Activated T-helper 17 cell treated with anti-CD3 and anti-CD28 coated beads, Interleukin-2, amount 50 U/mL, for 72 hours (primary cell): ENCODE measurements at places on chromosomes 6 and 20.
A peak's percentile ranks its signal among the peaks of the same experiment; 100 is the strongest.

DNA sequence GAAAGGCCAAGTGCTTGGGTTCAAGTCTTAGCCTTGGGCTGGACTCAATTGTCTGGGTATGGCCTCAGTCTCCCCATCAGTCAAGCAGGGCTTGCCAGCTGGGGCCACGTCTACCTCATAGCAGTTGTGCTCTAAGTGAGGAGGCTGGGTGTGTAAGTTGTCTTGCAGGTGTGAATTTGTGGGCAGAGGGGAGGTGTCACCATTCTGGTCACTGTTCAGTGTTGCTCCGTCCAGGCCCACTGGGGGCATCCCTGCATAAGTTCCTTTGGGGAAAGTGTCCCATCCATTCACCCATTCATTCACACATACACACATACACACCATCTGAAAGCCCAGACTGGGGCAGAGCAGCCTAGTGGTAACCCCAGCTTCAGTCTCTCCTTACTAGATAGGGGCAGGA, 36.3 kb downstream of the TFEB start:
- ATAC-seq, result no peak

DNA sequence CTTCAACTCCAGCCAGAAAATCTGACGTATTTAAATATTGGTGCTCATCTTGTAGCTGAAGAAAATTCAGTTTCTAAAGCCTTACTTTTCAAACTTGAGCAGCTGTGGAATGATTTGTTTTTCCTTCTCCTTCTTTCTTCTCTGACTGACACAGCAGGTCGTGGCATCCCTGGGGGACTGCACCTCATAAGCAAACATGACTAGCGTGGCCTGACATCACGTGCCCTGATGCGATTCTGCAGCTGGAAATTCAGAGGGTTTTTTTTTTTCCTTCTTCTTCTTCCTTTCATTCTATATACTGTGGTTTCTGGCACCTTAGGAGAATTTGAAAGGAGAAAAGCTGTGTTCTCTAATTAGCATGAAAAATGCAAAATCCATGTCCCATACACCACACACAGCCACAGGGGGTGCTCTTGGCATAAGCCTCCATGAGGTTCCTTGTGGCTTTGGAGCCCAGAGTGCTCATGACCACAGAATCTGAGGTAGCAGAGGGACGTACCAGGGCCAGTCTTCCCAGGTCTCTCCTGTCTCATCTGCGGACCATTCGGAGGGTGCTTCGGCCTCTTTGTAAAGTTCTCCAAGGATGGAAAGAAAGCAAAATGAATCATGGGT, 258.5 kb upstream of the CDH4 start:
- no peak for ATAC-seq

GRCh38 chr20:8780915-8781314, 288.0 kb upstream of the PLCB4 start:
- ATAC-seq, result no peak

DNA sequence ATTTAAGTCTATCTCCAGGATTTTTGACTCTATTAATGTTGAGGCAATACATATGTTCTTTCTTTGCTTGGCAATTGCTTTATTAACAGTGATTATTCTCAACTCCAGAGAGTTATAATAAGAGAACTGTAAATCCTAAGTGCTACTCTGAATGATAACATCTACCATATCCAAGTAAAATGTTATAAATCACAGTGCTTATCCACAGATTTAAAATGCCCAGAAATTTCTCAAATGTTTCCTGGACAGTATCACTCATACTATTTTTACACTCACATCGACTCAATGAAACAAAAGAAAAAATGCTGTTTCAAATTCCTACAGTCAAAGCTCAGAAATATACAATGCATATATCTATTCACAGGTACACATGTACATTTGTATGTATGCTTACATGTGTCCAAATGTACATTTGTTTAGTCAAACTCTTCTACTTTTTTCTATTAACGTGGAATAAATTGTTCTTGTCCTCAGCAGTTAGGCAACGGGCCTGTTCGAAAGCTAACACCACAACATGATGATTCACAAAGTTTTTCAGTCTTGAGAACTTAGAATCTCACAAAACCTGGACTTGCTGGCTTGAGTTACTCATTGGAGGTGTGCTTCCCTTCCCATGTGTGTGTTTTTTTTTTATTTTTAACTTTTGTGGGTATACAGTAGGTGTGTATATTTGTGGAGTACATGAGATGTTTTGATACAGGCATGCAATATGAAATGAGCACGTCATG, 193.0 kb downstream of the GJA10 start:
- ATAC-seq, result no peak

DNA sequence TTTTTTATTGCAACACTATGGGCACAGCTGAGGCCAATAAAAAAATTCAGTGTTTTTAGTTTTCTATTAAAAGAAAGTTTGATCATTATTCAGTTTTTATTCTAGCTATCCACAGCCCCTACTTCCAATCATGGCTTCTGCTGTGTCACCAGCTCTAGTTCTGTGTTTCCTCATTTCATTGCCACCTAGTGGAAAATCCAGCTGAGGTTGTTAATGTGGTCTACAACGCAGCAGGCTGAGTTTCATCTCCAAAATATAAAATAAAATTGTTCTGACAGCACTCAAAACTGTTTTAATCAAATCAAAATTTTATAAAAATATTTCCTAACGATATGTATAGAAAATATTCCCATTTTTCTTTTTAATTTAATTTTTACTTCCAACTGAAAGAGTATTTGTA, 13.6 kb downstream of the COL9A1 start:
- ATAC-seq, result no peak

GRCh38 chr6:100475554-100476320, 11.0 kb upstream of the SIM1 start:
- peak; percentile 54 for ATAC-seq

DNA sequence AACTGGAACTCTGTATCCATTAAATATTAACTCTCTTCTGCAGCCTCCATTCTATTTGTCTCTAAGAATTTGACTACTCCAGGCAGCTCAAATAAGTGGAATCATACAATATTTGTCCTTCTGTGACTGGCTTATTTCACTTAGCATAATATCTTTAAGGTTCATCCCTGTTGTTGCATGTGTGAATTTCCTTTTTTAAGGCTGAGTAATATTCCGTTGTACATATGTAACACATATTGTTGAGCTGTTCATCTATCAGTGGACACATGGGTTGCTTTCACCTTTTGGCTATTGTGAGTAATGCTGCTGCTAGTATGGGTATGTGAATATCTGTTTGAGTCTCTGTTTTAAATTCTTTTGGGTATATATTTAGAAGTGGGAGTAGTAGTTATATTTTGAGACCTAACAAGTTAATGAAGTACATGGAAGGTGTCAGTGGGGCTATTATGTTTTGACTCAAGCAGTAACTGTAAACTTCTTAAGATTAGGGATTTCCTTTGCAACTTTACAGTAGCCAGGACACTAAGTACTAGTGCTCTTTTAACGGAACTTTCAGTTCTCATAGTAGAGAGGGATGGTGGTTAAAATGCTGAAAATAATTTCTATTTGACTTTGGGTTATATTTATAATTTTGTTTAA, 29.7 kb upstream of the TMEM217 start:
- ATAC-seq, result no peak
